ENCODE measurements at places on chromosomes 2 and 18.

DNA sequence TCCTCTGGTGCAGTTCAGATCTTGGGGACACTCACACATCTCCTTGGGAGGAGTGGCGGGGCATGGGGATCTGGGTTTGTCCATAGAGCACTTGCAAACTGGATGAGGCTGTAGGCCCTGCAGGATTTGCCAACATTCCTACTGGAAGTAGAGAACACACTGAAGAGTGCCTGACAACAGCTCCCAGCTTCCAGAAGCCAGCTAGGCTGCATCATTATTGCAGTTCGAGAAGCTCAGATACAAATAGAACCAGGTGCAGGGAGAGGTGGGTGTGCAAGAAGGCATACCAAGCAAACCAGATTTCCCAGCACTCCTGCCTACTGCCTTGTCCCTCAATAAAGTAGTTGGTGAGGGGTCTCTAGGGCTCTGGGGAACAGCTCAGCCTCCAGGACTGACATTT, 52.5 kb downstream of the RHOB start:
- DNase-seq, result no peak

- no peak for DNase-seq
Measured at GRCh38 chr2:55809875-55810621, 113.5 kb downstream of the EFEMP1 start.

- no peak for DNase-seq
Measured at GRCh38 chr2:70902067-70902442, 33.6 kb upstream of the ATP6V1B1 start.

DNA sequence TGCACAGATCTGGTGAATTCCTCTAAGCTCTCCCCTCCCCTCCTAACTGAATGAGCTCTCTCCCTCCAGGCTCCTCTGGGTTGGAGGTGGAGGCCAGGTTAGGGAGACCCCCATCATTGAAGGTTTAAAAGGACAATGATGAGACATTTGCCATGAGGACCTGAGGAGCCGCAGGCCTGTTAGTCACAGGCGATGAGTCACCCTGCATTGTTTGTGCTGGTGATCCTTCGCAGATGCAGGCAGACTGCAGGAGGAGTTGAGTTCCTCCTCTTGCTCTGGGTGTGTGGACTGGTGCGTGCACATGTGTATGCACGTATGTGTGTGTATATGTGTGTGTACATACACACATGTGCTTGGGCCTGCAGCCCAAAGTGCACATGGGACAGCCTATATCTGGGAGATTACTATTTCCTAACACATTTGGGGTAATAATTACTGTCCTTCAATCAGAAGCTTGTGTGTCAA, 42.0 kb downstream of the MCFD2 start:
- DNase-seq, result peak; percentile 54

DNA sequence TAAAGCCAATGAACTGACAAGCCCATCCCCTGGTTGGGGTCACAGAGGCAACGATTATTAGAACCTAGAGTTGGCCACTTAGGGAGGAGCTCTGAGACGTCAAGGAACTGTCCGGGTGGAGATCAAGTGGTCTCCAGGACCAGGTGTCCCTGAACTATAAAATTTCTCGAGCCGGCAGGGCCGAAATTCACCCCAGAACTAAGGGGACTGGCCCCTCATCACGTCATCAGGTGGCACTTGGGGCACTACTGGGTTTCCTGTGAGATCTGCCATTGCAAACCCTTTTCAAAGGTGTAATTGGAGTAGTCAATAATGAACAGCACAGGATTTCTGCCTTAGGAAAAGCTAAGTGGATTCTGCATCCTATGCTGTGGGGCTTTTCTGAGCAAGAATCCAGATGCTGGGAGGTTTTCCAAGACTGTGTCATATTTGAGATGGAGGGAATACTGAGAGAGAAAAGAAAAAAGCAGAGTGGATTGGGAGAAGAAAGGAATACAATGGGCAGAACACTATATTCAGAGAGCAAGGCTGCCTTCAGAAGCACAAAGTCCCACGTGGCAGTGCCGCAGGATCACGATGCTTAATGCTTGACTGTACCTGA, 113.6 kb downstream of the ALPK2 start:
- no peak for DNase-seq

GRCh38 chr18:39591649-39592048, 2026.1 kb upstream of the CELF4 start:
- DNase-seq, result no peak

DNA sequence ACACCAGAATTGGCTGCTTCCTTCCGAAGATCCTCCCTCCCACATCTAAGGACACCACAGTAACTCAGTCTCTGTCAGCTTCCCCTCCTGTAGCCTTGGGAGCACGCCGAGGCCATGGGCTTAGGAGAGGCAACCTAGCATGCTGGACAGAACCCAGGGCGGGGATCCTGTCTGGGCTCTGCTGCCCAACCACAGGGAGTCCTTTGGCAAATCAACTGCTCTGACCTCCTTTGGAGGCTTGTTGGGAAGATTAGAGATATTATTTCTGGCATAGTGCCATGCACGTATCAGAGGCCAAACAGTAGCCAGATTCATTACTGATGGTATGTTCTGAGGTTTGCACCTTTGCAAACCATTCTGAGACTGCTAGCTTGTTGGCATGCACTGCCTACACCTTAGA, 262.7 kb upstream of the EPAS1 start:
- no peak for DNase-seq

- DNase-seq, result no peak
Measured at GRCh38 chr2:158619496-158619895, 162.7 kb downstream of the PKP4 start.

GRCh38 chr2:65370387-65371073, 61.9 kb downstream of the SPRED2 start:
- DNase-seq, result no peak

DNA sequence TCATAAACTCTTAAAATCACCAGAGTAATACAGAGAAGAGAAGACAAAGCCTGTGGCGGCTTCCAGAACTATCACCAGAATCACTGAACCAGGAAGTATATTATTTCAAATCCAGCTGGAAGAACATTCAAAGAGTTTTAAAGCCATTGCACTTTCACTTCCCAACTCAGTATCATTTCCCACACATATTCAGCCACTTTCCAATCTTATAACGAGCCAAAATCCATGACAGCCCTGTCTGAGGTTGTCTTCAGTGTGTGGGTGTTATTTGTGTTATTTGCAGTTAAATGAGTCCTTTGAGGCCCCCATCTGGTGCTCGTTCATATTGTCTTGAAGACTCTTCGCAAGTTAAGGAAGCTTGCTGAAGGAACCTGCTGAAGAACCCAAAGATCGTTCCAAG, 559.9 kb downstream of the TSN start:
- DNase-seq, result no peak

DNA sequence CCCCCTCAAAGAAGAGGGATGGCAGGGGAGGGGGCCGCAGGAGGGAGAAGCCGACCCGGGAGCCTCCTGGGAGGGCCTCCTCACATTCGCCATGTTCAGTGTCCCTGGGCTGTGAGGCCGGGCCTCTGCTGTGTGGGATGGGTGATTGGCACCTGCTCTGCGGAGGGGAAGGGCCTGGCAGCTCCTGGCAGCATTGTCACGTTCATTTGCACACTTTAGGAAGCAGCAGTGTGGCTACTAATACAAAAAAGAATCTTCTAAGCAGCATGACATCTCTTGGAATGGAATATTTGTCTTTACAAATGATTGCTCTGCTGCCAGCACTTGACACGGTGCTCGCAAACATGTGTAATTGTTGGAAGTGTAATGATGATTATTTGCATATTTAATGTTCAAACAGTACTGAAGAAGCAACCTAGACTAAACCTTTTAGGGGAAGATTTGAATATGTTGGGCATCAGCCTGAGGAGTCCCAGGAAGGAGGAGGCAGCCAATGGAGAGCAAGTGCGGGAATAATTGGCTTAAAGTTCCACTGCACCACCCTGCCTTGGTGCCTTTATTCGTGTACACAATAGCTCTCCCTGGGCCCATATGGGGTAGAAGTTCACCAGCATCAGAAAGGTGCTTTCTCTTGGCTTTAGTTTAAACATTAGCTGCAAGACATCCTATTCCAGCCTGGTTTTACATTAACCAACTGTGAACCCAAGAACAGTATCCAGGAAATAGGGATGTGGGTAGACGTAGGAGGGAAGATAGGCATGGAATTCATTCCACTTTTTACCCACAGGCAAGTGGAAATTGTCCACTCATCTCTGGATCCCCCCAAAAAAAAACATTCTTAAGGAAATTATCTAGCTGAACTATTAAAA, 404.9 kb downstream of the TMEM182 start:
- no peak for DNase-seq

DNA sequence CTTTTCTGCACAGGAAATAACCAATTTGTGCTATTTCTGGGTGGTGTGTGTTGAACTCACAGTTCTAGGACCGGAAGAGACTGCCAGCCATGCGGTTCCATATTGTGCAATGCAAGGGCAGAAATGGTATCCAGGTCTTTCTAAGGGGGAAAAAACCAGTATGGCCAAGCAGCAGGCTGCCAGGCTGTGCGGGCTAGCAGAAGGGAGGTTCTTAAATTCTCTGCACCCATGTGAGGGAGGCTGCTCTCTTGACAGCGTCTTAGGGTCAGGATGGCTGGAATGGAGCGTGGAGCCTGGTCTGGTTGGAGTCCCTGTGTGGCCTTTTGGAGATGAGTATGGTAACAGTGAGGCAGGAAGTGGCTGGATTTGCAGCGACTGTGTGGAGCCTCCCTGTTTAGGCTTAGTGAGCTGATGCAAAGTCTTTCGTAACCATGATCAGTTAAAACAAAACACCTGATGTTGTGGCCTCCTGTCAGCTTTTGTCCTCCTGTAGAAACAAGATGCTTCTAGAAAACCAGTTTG, 52.6 kb downstream of the NCK2 start:
- DNase-seq, result peak; percentile 32

DNA sequence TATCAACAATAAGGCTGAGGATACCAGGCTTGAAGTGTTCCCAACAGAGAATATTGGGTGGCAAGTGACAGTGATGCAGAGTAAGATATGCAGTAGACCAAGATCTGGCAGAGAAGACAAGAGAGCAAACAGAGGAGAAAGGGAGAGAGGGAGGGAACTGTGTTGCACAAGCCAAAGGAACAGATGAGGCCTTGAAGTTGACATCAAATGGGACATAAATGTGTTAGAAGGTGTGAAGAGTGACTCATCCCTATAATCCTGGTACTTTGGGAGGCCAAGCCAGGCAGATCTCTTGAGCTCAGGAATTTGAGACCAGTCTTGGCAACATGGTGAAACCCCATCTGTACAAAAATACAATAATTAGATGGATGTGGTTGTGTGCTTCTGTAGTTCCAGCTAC, 342.9 kb downstream of the PARD3B start:
- DNase-seq, result no peak

- DNase-seq, result peak; percentile 30
Measured at GRCh38 chr2:157838442-157839161, 37.5 kb downstream of the ACVR1 start.

DNA sequence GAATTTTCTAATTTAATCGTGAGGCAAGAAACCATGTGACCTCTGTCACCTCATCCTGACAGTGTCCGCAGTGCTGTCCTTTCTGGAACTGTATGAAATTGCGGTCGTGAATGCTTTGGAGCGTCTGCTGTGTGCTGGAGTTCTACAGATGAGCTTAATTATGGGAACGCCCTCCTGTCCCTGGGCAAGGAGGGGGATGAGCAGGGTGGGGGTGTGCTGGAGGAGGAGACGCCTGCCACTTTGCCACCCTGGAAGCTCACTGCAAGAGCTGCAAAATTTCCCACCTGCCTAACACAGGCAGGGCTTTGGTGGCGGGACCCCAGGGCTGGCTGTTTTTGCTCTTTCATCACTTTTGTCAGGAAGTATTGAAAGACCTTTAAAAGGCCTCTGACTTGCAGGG, 6.5 kb downstream of the LPIN1 start:
- DNase-seq, result no peak

DNA sequence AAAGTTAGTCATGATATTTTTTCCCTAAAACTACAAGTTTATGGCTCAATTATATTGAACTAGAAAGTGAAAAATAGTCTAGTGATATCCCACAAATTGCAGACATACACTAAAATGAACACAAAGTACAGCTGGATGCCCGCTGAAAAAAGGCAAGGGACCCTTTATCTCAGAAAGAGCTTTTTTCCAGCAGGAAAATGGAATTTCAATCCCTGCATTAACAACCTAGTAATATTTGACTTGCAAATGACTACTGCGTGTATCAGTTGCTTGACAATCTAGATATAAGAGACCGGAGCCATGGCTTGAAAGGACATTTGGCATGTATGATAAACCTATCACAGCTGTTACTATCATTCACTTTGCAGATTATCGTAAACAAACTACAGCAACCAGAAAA, 49.1 kb downstream of the LRPPRC start:
- no peak for DNase-seq

DNA sequence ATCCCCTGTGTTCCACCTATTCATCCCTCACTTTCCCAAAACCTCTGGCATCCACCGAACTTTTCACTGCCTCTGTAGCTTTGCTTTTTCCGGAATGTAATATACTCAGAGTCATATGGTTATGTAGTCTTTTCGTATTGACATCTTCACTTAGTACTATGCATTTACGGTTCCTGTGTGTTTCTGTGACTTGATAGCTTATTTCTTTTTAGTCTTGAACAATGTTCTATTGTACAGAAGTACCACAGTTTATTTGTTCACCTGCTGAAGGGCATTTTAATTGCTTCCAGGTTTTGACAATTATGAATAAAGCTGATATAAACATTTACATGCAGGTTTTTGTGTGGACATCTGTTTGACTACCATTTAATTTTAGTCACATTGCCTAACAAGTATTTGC, 154.7 kb upstream of the DOK6 start:
- no peak for DNase-seq

DNA sequence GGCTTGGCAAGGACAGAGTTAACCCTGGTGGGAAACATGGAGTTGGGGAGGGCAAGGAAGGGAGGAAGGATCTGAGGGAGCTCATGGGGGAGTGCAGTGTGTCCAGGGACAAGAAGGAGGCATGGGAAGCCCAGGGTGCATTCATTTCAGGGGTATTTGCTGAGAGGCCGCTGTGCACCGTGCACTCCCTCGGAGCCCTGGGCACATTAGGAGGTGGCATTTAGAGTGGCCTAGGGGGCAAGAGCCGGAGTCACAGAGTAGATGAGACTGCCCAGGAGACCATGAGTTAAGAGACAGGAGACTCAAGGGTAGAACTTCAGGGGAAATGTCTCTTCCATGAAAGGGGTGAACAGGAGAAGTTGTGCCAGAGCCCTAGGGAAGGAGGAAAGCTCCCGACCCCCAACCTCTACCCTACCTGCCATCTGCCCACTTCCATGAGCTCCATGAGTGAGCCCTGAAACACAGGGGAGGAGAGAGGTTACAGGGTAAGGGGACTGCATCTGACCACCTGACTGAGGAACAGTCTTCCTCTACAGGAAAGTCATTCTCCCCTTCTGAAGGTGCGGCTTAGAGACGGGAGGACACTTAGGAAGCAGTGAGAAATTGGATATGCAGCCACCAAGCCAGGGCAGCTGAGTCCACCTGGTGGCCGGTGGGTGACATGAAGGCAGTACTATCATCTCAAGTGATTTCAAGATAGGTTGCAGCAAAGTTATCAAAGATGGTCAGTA, 58.5 kb upstream of the COPS8 start:
- DNase-seq, result peak; percentile 22

Measured in stimulated activated CD4-positive, alpha-beta T cell treated with anti-CD3 and anti-CD28 coated beads, Interleukin-1b, Interleukin-23, amount 100 ng/mL, for 48 hours (primary cell).